ENCODE measurements at places on chromosomes 4 and X.

- no peak for DNase-seq
Observed at GRCh38 chr4:11070813-11071212, 357.9 kb downstream of the HS3ST1 start.

DNA sequence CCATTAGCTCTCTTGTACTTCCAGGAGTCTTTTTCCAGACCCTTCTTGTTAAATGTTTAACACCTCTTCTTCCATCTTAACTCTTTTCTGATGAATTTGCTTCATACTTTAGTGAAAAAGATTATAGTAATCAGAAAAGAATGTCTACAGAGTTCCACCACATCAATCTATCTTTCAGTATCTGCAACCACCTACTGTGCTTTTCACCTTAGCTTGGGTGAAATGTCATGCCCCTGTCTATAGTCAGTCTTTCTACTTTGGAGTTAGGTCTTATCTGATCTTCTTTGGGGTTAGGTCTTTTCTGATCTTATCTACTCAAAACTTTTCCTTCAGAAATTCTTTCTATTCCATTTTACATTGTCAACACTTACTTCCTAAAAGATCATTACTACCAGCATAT lies 1310.2 kb downstream of the PCDH7 start:
- DNase-seq: no peak

DNA sequence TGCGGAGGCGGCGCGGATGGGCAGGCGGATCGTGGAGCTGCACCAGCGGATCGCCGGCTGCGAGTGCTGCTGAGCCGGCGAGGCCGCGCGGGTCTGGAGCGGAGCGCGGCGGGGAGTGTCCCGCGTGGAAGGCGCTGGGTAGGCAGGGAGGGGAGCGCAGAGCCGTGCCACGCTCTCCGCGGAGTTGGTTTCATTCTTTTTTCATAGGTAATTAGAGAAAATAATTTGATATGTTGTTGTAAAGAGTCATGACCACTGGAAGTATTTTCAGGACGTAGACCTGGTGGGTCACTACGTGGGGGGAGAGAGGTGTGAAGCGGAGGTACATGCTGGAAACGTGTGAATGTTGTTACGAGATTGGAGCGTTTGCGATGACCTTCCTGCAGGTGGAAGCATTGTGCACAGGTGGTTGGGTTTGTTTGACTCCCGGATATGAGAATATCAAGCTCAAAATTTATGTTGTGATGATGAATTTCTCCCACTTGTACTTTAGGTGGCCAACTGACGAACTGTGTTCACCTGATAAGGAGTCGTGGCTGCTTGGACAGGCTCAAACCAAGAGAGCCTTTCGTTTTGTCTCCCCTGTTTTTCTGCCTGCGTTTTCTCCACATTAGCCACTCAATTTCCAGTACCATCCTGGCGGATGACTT lies 19.1 kb upstream of the S100P start:
- DNase-seq: peak; percentile 45

GRCh38 chrX:65528705-65529340 lies 5.8 kb downstream of the LAS1L start:
- DNase-seq: peak; percentile 23

DNA sequence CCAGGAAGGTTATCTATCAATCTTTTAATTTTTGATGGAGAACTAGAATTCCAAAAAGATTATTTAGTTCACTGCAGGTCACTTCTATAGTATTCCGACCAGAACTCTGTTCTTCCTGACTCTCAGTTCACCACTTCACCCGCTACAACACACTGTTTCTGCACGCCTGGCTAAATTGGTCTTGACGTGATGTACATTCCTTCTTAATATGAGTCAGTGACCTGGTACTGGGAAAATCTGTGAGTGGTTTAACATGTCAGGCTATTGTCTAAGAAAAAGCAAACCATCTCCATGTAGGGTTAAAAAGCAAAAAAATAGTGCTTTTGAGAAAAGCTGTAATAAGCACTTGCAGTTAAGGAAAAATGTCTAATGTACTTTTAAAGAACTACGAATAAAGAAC lies 120.4 kb downstream of the NDST3 start:
- DNase-seq: no peak

Measured in HTR-8/SVneo (cell line).